IPS DF 6.9 (cell line): ENCODE measurements at places on chromosomes 12 and 14.

DNA sequence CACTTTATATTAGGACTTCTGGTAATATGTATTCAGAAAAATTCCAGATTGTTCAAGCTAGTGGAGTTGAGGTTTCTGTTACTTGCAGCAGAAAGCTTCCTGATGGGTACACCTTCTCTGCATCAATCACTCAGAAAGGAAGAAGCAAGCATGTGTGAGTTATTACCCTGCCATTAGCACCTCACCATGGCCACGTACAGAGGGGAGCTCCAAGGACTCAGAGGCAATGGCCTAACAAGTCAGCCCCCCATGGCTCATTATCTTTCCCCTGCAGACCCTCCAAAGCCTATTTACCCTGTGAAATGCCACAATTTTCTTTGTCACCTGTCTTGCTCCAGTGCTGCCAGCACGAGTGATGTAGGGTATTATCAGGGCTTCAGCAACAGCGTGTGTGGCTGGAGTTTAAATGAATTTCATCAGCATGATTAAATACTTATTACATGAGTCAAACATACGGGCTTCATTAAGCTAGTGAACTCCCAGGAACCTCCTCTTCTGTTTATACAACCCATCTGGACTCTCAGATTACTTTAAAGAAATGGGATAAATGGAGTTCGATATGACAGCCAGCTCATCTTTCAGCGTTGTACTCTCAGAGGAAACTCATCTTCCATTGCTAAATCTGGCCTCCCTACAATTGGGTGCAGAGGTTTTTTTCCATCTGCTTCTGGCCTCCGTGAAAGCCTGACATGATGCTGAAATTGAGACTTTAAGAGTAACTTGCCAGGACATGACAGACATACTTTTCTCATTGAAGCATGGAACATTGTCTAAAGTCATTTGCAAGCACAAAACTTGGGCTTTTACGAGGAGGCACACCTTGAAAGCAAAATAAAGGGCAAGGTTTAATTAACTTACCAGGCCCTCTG, 135.9 kb downstream of the TMEM30B start:
- no peak for DNase-seq

GRCh38 chr12:19263672-19264071, 134.1 kb downstream of the PLEKHA5 start:
- DNase-seq: peak; percentile 31

DNA sequence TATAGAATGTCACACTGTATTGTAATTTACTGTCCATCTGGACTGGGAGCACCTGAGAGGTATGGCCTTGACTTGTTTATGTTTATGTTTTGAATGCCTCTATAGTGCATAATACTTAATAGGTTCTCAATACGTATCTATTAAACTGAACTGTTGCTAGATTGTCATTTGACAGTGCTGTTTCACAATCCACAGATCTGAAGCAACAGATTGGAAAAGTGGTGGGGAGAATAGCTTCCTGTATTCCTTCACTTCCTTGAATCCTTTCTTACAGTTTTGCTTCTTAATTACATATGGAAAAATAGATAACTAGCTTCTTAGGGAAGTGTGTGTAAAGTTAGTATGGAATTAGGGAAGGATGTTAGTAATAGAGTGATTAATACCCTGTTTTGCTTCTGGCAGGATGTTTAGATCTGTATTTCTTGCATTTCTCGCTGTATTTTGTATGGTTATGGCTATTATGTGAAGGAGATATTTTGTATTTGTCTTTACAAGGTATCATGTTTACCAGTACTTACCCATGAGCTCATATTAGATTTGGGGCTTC, 4.5 kb downstream of the CNOT2 start:
- no peak for DNase-seq

- DNase-seq: no peak
Measured at GRCh38 chr12:15763328-15763727, 25.9 kb downstream of the EPS8 start.

- no peak for DNase-seq
Measured at GRCh38 chr12:121260091-121260490, 36.4 kb downstream of the CAMKK2 start.

DNA sequence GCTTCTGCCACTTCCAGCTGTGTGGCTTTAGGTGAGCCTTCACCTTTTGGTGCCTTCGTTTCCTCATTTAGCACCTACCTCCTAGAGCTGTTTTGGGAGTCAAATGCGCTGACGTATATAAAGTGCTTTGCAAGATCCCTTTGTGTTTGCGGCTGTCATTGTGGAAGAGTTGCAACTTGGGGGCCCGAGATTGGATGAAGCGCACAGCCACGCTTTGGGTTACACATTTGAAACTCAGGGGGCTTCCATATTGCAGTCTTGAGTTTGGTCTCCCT, 636 bp upstream of the ARL6IP4 start:
- no peak for DNase-seq

DNA sequence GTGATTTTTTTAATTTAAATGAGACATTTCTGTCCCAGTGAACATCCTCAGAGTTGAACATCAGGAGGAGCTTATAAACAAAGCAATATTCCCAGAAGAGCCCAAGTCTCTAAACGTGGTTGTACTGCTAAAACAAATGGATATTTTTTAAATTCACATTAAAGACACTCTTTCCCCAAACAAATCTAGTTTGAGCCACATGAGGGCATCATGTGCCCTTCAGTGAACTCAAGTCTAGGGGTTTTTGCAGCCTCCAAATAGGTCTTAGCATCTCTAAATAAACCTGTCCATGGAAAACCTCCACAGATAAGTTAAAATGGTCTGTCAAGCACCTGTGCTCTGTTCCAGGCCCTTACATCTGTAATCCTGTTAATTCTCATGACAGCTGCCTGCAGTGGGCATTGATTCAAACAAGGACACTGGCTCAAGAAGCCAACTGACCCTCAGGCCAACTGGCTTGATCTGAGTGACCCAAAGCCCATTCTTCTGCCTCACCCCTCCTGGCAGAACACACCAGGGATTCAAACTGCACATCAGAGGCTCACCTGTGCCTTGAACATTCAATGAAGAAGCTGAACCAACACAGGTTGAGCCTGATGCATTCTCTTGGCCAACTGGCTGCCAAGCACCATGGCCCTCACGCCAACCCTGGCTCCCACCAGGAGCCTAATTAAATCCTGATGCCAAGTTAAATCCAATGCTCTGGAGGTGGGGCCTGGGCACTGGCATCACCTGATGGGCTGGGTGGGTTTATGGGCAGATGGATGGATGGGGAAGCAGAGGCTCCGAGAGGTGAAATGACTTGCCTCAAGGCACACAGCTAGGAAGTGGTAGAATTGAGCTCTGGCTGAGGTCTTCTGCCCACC, 8.6 kb downstream of the ISCU start:
- DNase-seq: no peak

- DNase-seq: no peak
Measured at GRCh38 chr14:36940476-36940875, 231.9 kb downstream of the SLC25A21 start.

GRCh38 chr12:91804533-91804932, 341.1 kb downstream of the BTG1 start:
- DNase-seq: no peak

DNA sequence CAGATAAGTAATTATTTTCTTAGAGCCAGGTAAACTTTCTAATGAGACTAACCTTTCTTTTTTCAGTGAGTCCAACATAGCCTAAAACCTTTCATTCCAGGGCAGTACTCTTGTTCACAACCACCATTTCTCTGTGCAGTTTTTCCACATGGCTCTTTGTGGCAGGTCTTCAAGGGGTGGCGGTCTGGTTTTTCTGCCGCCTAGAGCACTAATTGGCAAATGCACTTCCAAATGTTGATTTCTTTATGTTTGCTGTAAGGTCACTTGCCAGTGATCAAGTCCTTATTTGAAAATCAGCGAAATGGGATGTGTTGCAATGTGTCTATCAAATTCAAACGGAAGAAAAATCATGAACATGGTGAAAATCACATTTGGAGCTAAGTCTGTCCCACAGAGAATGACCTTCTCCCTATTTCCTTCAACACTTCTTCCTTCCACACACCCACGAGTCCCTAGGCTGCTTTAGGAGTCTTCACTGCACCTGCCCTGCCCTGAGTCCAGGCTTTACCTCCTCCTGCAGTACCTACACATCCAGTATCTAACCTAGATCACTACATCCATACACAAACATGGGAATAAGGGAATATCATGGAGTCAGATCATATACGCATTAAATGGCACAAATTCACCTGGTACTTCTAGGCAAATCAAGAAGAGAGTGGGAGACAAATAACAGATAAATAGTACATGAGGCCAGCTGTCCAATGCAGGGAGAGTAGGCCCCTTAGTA, 1.9 kb downstream of the SRGAP1 start:
- DNase-seq: no peak

- DNase-seq: no peak
Measured at GRCh38 chr12:64735442-64735841, 23.8 kb downstream of the GNS start.

- no peak for DNase-seq
Measured at GRCh38 chr14:77710364-77710763, 2.5 kb downstream of the SLIRP start.

DNA sequence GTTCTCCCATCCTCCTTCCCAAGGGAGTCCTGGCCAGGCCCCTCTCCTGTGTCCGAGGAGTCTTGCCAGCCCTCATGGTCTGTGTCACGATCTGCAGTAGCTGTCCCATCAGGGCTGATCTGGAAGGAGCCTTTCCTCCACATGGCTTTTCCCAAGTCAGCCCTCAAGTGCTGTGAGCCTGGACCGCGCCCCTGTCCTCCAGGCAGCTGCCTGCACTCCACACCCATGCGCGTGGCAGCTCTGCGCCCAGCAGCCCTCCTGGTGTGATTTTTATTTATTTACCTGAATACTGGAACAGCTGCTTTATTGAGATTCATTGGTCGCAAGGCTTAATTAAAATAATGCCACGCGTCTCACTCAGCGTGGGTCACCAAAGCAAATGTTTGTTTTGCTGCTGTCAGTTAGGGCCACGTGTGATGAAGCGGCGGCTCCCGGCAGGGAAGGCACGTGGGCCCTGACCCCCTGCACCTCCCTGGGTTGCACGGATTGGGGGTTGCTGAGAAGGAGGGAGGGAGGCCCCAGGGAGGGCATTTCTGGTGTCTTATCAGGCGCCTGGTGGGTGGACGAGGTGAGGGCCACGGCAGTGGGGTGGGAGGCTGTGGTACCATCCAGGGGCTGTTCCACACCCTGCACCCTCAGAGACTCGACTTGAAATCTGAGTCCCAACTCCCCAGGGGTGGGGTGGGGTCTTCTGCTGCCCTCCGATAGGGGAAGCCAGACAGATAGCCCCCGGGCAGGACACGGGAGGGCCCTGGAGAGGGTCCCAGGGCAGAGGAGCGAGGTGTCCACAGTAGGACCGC, 206.3 kb upstream of the C14orf180 start:
- no peak for DNase-seq

DNA sequence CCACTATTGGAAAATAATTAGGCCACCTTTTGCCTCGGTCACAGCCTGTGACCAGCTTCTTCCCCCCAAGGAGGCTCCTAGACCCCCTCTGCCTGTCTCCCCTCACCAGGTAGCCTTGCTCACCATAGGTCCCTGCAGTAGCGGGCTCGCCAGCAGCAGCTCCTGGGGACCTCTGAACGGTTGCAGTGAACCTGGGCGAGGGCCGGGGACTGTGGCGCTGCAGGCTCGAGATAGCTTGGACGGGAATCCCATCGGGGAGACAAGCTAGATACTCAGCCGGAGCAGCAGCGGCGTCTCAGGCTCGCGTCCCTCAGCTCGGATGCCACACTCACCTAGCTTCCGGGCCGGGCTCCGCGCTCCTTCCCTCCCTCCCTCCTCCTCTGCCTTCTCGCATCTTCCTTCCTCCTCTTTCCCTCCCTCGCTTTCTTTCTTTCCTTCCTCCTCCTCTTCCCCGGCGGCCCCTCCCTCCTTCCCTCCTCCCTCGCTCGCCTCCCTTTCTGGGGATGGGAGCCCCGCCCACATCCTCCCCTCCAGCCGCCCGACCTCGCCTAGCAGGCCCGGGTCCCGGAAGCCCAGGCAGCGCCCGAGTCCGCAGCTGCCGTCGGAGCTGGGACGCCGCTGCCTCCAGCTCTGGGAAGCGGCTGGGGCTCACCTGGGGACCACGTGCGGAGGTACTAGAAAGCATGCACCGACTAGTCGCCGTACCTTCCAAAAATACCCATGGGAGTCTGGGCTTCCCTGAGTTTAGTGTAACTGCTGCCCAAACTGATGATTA, at the start of gene BMP4:
Gene BMP4, minus strand, starts transcription at position 399 of the 775 bp plus-strand sequence. CDS start 4,603 bp downstream, outside the sequence.
- DNase-seq: no peak

GRCh38 chr14:64387232-64387781, 846 bp upstream of the MTHFD1 start:
- no peak for DNase-seq

DNA sequence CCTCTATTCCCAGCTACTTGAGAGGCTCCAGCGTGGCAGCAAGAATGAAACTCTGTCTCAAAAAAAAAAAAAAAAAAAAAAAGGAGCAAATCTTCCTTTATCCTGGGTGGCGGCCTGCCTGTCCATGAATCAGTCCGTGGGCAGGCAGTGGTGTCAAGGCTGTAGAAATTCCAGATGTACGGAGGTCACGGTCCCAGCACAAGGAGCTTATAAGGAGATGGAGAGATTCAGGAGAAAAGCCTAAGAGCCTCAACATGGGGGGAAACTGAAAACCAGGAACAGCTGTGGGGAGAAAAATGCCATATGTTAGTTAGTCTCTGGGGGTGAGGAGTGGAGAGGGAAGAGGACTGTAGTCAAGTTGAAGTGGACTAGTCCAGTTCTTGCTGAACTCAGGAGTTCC, 130.5 kb upstream of the CRY1 start:
- no peak for DNase-seq

DNA sequence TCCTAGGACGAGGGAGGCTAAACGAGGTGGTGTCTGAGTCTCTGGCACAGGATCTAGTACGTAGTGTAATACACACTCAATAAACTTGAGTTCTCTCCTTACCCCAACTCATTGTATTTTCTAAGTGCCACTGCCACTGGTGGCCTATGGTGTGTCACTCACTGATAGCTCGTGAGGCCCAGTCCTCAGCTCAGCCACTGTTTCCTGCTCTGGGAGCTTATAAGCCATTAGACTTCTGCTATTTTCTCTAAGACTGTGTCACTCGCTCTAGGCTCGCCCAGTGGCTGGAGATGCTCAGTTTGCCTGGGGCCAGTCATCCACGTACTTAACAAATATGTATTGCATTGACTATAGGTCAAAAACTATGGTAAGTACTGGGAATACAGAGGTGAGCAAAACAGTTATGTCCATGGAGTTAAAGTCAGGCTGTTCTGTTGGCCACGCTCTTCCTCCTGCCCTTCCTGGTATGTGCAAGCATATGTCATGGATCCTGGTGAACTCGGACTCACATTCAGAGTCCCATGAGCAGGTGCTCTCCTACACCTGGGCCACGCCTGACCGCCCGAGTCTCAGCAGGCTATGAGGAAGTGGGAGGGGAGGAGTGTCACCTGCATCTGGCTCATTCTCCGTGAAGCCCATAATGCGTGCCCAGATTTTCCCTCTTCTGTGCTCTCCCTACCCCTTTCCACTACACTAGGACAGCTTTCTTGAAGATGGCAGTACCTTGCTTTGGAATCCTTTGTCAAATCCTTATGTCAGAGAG, 41.6 kb downstream of the DEGS2 start:
- no peak for DNase-seq
